ENCODE measurements at places on chromosomes 12 and 14.

GRCh38 chr14:92577321-92577742 lies 63.8 kb downstream of the RIN3 start:
- no peak for DNase-seq

DNA sequence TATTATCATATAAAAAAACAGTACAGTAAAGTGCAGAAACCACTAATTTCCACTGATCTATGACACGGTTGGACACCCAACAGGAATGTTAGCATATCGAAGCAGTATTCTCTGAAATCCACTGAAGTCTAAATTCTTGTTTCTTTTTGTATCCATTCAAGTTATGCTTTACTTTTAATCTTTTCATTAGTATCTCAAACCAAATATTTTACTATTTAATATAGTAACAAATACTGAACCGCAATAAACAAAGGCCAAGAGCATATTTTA lies 41.1 kb downstream of the ATXN2 start:
- DNase-seq, result no peak

DNA sequence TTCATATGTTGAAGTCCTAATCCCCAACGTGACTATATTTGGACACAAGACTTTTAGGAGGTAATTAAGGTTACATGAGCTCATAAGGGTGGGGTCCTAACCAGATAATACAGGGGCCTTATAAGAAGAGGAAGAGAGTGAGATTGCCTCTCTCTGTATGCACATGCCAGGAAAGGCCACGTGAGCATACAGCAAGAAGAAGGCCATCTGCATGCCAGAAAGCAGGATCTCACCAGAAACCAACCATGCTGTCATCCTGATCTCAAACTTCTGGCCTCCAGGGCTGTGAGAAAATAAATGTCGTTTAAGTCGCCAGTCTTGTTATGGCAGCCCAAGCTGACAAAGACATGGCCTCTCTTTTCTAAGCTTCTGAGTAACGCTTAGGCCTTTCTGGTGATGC lies 69.0 kb upstream of the GPHB5 start:
- DNase-seq, result no peak

DNA sequence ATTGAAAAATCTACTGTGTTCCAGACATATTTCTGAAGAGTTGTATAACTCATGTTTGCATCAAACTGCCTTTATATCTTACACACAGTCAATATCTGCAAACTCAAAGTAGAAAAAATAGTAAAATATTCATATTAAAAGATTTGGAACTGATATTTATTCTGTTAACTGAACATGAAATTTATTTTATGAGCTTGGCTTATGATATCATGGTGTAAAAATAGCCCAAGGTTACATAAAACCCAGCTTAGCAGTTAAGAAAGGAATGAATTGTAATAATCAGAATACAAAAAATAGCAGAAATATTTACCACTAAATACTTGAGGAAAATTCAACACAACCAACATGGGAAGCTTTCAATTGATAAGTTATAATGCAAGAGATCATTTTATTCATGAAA lies 367.9 kb downstream of the FLRT2 start:
- DNase-seq, result no peak

GRCh38 chr12:126974779-126975178 lies 1292.2 kb upstream of the TMEM132C start:
- peak; percentile 15 for DNase-seq

- DNase-seq, result peak; percentile 65
Observed at GRCh38 chr12:69630191-69630590, 19.5 kb upstream of the LRRC10 start.

GRCh38 chr14:74871819-74872218 lies 4.1 kb downstream of the PROX2 start:
- no peak for DNase-seq

DNA sequence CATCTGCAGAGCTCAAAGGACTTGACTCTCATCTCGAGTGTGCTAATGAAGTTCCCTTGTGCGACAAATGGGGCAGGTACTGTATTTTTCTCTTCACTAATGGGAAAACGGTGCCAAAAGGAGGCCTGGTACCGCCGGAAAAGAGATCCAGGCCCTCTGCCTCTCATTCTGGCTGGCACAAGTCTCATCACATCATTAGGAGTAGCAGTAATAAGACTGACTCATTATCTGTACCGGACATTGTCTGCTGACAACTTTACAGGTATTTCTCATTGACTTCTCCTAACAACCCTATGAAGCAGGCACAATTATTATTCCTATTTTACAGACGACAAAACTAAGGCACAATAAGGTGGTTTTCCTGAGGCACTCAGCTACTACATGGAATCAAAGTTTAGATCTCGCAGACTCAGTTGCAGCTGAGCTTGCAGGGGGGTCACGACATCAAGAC lies 668 bp downstream of the APPL2 start:
- DNase-seq, result peak; percentile 22

DNA sequence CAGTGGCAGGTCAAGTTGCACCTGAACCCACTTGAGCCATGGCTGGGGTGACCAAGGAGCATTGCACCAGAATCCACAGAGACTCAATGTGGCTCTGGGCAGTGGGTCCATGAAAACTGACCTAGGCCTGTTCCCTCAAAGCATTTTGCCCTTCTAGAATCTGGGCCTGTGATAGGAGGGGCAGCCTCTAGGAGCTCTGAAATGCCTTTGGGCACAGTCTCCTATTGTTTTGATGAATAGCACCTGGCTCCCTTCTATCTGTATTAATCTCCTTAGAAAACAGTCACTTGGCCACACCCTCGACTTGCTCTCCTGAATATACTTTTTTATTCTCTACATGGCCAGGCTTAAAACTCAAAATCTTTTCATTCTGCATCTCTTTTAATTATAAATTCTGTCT lies 14.1 kb upstream of the KRAS start:
- no peak for DNase-seq

DNA sequence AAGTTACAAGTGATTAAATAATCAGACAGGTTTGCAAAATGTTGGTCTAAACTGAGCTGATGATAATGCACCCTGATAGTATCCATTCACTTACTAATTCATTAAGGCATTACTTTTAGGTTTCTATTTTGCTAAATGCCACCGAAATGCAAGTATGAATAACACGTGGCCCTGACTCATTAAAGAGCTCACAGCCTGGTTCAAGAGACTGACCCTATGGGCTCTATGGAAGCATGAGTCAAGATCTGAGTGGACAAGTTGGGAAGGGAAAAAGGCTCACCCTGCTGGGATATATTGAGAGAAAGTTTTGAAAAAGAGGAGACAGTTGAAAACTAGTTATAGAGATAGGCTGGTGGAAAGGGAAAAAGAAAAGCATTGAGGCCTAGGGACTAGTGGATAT lies 14.8 kb upstream of the LRRC9 start:
- no peak for DNase-seq

DNA sequence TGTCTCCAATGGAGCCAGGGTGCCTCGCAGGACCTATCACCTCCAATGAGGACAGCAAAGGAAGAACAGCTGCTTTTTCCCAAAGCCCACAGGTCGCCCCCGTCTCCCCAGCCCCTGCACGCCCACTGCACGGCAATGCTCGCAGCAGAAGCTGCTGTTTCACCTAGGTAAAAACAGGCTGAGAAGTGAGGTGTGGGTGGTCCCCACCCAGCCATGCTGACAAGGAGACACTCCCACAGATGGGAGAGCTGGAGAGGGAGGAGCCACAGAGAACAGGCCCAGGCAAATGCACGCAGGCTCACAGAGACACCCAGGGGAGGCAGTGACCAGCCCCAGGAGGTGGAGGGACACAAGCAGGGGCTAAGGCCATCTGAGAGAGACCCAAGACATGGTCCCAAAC lies 10.4 kb downstream of the CFAP73 start:
- DNase-seq, result no peak

DNA sequence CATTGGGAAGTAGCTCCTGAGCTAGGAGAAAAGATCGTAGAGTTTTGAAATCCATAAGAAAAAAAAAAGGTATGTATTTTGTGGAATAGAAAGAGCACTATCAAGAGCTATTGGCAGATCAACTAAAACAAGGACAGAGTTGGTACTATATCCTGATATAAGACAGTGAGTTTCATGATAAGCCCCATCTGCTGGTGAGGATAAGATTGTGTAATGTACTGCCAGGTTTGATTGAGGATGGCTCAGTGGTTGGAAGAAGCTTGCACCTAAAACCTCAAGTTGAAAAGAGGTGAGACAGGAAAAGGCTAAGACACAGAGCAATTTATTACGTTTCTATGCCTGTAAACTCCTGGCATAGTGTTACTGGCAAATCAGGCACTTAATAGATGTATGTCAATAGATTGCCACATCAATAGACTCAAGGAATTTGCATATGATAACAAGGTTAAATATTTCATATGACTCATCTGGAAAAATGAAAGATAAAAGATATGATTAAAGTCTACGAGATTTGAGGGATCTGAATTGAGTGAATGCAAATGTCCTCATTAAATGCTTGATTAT lies 525.6 kb downstream of the FLRT2 start:
- DNase-seq, result no peak

- DNase-seq, result no peak
Observed at GRCh38 chr14:39469094-39469710, 37.0 kb upstream of the FBXO33 start.

DNA sequence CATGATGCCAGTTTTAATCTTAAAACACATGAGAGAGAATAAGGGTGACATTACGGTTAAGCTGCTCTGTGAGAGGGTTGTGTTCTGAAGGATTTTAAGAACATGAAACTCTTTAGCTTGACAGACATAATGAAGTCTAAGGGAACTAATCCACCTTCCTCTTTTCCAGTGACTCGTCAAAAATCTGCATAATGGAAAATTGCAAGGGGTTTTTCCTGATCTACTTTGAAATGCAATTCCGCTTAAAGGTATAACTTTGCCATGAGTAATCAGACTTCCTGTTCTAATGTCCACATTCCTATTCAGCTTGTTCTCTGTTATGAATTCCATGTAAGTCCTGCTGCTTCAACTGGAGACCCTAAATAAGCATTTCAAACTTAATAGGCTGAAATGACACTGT lies at the start of gene ZNF705A:
Gene ZNF705A (plus strand): TSS at position 171 of the 400 bp plus-strand sequence. CDS start 15,611 bp downstream, outside the sequence.
- no peak for DNase-seq

- DNase-seq, result peak; percentile 74
Observed at GRCh38 chr12:124544311-124544970, 23.0 kb downstream of the NCOR2 start.
